ENCODE measurements at places on chromosomes 6 and 20.

DNA sequence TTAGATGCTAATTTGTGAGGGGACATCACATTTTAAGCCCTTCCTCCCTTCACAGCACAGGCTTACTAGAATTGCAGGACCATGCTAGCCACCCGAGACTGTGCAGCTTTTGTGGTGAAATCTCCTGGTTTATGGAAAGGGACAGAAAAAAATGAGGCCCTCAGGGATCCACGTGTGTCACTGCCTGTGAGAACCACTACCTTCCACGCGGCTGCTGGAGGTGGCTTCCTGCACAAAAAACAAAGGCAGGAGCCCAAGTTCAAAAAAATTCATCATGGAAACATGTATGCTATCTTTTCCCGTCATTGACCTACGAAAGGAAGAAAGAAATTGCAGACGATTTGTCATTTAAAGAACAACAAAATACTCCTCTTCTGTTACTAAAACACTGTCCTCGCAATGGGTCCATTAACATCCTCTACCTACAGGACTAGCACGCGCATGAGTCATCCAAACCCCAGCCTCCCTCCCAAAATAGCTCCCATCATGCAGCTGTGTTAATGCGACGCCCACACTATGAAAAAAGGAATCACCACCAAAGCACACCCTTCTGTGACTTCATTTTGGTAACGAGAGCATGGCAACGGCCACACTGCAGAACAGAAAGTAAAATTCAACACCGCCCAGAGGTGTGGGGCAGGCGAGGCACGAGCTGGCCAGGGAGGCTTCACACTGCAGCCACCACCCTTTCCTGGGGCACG lies 45.7 kb downstream of the RAMACL start:
- DNase-seq, result no peak

DNA sequence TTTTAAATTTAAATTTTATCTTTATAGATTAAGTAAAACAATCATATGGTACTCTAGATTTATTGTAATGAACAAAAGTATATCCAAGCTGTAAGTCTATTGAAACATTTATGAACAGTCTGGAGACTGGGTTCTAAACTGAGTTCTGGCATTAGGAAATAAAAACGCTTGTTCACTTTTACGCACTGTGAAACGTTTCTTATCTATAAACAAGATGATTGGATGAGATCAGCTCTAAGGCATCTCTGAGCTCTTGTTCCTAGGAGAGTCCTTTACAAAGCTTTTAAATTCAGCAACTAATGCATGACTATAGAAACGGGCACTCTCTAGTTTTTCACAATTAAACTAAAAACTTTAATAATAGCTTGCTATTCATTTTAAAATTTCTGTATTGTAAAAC lies 6.8 kb downstream of the HUS1B start:
- no peak for DNase-seq

- no peak for DNase-seq
These were observed 756 bp downstream of the MTG2 start for GRCh38 chr20:62183426-62184142.

DNA sequence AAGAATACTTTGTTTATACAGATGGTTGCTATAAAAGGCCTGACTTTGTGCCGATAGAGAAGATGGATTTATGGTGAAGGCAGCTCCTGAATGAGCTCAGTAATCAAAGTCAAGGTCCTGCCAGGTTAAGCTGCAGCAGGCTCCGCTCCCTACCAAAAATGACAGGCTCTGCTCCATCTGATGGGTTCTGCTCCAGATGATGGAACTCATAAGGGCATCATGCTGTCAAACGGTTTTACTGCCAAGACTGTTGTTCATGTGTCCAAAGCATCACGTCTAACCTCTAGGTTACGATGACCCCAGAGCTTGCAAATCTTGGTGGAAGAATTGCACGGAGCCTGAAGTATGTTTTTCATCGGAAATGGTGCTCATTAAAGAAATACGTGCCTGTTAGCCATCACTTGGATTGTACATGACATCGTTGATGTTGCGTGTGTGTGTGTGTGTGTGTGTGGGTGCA lies 19.2 kb upstream of the PTGIS start:
- DNase-seq, result no peak

DNA sequence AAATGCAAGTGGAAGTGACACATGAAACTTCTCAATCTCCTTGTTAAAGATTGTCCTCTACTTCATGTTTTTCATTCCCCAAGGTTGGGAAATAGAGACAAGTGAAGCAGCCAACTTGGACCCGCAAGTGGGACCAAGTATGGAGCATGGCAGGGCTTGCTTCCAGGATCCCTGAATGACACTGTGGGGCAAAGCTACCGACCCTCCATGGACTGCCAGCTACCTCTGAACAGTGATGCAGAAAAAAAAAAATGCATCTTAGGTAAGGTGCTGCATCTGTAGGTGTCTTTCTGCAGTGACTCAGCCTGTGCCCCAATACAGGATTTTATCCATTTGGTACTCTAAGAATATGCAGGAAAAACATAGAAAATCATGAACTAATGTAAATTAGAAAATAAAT lies 119.1 kb upstream of the ENPP5 start:
- DNase-seq, result no peak

- no peak for DNase-seq
These were observed 166.2 kb downstream of the TRIM27 start for GRCh38 chr6:28757429-28758045.

GRCh38 chr6:85065831-85066230 lies 301.4 kb upstream of the TBX18 start:
- no peak for DNase-seq

DNA sequence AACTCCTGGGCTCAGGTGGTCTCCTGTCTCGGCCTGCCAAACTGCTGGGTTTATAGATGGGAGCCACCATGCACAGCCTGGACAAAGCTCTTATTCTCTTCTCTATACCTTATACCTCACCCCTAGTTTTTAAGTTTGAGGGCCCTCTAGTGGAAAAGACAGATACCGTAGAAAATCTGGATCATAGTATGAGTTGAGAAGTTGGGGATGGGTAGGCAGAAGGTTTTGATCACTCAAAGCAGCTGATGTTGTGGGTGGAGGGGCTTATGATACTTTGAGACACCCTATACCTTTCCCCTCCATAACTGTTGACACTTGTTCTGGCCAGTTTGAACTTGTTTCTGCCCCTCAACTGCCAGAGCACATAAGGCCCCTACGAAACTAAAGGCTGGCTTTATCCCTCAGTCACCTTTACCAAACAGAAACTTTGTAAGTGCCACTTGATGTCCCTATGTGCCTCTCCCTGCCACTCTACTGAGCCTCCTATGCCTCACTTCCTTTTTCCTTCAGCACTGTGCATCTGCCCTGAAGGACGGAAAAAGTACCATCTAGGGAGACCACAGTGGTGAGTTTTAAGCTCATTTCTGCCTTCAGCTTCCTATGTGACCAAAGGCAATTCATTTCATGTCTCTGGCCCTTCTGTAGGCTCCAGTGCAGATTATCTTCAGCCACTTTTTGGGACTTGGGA lies 28.6 kb downstream of the RALY start:
- no peak for DNase-seq

DNA sequence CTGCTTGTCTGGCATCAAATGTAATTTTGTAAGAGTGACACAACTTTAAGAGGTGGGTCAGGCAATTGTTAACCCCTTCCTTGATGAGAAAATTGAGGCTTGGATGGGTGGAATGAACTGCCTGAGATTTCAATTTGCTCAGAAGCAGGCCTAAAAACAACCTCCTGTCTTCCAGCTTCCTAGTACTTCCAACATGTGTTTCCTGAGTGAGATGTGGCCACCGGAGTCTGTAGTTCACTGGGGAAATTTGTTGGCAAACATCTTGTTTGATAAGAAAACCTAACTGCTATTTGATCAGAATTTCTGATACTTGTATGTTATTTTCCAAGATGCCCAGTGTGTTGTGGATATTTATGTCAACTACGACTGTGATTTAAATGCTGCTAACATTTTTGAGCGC lies 51.3 kb downstream of the ARFGEF2 start:
- DNase-seq, result no peak

DNA sequence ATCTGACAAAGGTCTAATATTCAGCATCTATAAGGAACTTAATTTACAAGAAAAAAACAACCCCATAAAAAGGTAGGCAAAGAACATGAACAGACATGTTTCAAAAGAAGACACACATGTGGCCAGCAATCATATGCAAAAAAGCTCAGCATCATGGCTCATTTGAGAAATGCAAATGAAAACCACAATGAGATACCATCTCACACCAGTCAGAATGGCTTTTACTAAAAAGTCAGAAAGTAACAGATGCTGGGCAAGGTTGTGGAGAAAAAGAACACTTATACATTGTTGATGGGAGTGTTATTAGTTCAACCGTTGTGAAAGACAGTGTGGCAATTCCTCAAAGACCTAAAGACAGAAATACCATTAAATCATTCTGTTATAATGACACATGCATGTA lies 289.9 kb upstream of the MMS22L start:
- no peak for DNase-seq

GRCh38 chr6:154806804-154807203 lies 73.6 kb downstream of the SCAF8 start:
- no peak for DNase-seq

DNA sequence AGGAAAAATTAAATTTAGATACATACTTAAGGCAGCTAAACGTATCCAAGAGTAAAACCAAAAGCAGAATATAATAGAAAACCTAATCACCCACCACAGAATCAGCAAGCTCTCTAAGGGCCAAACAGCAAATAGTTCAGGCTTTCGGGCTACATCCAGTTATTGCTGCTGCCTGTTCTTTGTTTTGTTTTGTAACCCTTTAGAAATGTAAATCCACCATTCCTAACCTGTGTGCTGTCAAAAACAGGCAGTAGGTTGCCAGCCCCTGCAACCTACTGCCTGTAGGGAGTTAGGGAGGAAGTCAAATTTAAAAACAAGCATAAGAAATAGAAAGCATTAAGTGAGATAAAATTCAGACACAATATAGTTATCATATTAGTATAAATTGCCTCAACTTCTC lies 225.9 kb downstream of the PTPRT start:
- DNase-seq, result no peak

GRCh38 chr6:3136292-3137011 lies 17.9 kb downstream of the BPHL start:
- DNase-seq, result no peak

DNA sequence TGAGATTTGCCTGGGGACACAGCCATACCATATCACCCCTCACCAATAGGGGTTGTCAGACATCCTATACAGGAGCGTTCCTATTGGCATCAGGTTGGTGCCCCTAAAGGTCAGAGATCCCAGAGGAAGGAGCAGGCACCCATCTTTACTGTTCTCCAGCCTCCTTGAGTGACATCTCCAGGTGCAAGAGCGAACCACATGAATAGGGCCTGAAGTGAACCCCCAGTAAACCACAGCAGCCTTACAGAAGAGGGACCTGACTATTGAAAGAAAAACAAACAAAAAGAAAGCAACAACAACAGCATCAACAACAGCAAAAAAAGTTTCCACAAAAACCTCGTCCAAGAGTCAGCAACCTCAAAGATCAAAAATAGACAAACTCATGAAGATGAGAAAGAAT lies 32.7 kb upstream of the SENP6 start:
- DNase-seq, result no peak

Measured in forelimb muscle (tissue), 1 donor.